ENCODE measurements at places on chromosomes 1 and 21.

- DNase-seq = no peak
These were observed 623 bp downstream of the PTPRF start for GRCh38 chr1:43531107-43531905.

DNA sequence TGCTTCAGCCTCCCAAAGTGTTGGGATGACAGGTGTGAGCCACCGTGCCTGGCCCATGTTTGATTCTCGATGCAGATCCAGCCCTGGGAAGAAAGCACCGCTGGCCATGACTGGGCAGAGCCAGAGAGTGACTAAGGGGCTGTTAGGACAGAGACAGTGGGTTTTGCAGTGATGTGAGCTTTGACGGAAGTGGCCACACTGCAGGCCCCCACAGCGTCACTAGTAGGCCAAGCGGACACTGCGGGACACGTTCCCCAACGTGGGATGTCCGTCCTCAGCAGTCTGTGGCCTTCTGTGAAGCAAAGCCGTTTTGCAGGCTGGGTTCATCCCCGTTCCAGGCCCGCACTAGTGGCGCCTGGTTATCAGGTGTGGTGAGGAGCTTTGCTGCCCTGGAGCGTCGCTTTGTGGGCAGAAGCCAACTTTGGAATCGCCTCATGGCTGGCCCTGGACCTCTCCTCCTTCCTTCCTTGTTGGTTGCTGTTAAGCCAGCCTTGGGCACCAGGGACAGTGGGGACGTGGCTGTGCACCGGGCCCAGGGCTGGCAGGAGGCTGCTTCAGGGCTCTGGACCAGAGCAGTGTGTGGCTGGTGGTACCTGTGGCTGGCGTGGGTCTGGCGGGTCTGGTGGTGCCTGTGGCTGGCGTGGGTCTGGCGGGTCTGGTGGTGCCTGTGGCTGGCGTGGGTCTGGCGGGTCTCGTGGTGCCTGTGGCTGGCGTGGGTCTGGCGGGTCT lies 41.2 kb downstream of the SKI start:
- DNase-seq = no peak

DNA sequence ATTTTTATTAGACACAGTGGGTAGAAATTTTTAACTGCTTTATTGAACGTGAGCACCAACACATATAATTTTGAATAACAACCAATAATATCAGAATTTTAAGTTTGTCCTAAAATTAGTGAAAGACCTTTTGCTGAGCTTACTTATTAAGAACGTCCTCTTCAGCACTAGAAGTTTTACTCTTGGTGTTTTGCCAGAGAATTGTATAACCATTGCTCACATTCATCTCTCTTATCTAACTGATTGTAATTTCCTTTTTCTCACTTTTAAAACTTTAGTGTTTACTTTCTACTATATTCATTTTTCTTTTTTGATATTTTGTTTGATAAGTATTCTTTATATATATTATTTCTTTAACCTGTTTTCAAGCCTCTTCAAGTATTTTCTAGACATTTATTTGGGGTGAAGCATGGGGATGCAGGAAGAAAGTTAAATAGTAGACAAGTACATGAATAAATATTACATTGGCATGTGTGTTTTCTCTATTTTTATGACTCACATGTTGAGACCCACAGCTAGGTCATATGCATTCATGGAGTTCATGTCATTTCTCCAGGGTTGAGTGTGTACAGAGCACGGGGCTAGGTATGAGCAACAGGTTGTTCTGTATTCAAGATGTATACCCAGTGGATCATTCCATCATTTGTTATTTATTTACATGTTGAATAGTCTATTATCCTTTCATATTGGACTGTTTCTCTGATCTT lies 90.6 kb downstream of the ATP6V1G3 start:
- DNase-seq = no peak

DNA sequence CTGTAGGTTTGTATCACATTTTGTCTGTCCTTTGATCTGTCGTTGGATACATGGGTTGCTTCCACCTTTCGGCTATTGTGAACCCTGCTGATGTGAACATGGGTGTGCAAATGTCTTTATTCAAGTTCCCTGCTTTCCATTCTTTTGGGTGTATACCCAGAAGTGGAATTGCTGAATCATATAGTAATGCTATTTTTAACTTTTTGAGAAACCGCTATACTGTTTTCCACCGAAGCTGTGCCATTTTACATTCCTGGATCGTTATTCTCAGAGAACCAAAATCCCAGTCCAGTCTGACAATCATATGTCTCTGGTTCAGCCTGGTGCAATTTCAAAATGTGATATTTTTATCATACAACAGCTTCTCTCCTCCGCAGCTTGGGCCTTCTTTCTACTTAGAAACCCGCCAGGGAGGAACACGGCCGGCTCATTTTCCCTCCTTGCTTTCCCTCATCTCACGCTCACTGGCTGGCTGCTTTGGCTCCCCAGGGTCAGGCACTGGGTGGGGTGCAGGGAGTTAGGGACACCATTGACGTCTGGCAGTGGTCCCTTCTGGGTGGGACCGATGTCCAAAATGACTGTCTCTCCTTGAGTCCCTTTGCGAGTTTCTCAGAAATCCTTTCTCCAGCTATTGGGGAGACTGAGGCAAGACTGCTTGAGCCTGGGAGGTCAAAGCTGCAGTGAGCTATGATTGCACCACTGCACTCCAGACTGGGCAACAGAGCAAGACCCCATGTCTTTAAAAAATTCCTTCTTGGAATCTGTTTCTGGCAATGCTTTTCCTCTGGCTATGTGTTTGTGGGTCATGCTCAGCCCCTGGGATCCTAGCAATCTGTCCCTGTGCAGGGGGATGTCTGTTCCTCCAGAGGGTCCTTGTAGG lies 73.5 kb upstream of the AKT3 start:
- DNase-seq = no peak

DNA sequence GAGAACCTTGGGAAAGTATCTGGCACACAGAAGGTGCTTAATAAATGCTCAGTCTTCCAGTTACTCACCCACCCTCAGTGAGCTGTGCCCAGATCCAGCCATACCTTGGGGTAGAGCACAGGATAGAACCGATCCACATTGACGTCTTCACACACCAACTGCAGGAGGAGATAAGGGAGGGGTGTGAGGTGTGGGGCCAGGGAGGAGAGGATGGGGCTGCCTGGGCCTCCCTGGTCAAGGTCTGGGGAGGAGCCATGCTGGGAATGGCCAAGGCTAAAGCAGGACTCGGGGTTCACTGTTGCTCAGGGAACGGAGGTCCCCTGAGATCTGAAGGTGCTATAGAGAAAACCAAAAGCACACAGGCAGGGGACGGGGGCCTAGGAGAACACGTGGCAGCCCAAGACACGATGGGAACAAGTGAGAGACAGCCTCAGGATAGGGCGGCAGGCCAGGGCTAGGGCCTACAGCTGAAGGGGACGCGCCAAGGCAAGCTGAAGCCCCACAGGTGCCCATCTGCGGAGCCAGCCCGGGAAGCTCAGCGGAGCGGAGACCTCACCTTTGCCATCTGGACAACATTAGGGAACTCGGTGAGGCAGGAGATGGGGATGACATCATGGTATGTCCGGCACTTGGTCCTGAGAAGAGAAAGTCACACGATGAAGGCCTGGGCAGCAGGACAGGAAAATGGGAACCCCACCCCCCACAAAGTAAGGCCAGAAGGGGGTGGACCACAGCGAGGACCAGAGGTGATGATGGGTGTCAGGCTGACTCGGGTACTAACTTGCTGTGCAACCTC lies 55.9 kb downstream of the RAP1GAP start:
- DNase-seq = no peak

GRCh38 chr1:35173491-35173890 lies 19.5 kb downstream of the SFPQ start:
- no peak for DNase-seq

- peak; percentile 67 for DNase-seq
These were observed 16.7 kb upstream of the PRDM15 start for GRCh38 chr21:41895643-41896493.

DNA sequence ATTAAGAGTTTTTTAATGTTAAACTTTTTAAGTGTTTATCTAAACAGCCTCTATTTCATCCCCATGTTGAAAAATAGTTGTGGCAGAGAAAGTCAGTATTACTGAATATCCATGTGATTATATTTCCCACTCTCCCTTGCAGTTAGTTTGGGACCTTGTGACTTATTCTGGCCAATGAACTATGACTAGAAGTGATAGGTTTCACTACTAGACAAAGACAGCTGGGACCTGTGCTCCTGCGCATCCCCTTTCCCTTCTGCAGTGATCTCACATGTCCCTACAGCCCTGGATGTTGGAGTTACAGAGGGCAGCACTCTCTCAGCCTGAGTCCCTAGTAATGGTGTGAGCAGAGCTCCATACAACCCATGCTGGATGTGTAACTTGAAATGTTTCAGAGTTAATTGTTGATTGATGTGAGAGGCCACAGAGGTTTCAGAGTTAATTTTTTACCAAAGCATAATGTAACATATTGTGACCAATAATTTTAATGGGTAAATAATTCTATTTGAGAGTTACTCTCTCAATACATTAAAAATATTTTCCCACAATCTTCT lies 18.7 kb upstream of the SAMD13 start:
- no peak for DNase-seq

DNA sequence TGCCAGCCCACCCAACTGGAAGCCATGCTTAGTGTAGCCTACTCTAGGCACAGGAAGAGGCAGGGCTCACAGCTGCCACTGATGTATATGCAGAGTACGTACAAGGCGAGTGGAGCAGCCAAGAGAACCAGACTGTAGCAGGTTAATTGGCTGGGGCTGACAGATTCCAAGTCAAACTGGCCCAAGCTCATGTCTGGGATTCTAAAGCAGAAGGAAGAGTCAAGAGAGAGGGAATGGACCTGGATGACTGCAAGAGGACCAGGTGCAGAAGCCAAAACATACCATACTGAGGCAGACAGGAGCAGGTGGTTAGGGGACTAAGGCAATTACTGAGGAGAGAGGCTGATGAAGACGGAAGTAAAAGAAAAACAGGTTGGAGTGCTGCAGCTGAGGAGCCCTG lies 51.3 kb upstream of the LRRN2 start:
- no peak for DNase-seq

GRCh38 chr1:59081795-59082194 lies 215.1 kb upstream of the FGGY start:
- no peak for DNase-seq

DNA sequence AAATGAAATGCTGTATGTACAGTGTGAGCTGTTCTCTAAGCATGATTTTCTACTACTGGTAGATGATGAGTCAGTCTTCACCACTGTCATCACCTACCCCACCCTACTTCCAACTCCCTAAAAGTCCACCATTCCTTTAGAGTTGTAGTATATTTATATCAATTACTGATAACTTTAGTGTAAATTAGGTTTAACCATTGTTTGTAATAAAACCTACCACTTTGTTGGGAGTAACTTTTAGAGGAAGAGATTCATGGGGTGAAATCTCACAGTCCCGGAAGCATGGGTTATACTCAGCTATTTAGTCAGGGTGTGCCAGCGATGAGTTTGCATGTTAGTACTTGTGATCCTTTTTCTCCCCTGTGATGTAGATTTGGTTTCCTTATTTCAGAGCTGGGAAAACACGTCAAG lies 17.1 kb downstream of the MORC3 start:
- DNase-seq = no peak
